ENCODE measurements at places on chromosomes 12 and 14. TPM values are rescaled to one million over a fixed set of nuclear protein-coding genes. Genes with fewer than 3 reads are reported as not detected.
A peak's percentile ranks its signal among the peaks of the same experiment; 100 is the strongest.

- no peaks in the 10 kb centered on the region for H3K36me3 ChIP-seq
- H3K27ac ChIP-seq = no peak overlapping the region
- no peak for DNase-seq
- H3K4me3 ChIP-seq = no peak overlapping the region
- H3K4me1 ChIP-seq = no peaks in the 10 kb centered on the region
- H3K27me3 ChIP-seq = no peaks in the 10 kb centered on the region
These were observed 311.5 kb downstream of the NOVA1 start for GRCh38 chr14:26286081-26286912.

- DNase-seq = no peak
- H3K27ac ChIP-seq = no peak overlapping the region
- H3K4me3 ChIP-seq = no peak overlapping the region
- H3K4me1 ChIP-seq = no peaks in the 10 kb centered on the region
These were observed 155.8 kb upstream of the PKP2 start for GRCh38 chr12:33052141-33053051.

- no peak for DNase-seq
- no peaks in the 10 kb centered on the region for H3K4me1 ChIP-seq
- no peak overlapping the region for H3K4me3 ChIP-seq
- H3K36me3 ChIP-seq = no peaks in the 10 kb centered on the region
These were observed 159.0 kb upstream of the LHX5 start for GRCh38 chr12:113630625-113631024.

GRCh38 chr12:69996241-69996640 lies 171.2 kb downstream of the MYRFL start:
- no peak overlapping the region for H3K4me3 ChIP-seq
- no peaks in the 10 kb centered on the region for H3K36me3 ChIP-seq
- H3K27me3 ChIP-seq = no peaks in the 10 kb centered on the region
- no peaks in the 10 kb centered on the region for H3K4me1 ChIP-seq

- H3K4me3 ChIP-seq = no peak overlapping the region
- H3K36me3 ChIP-seq = no peaks in the 10 kb centered on the region
- DNase-seq = no peak
- H3K4me1 ChIP-seq = no peaks in the 10 kb centered on the region
- no peaks in the 10 kb centered on the region for H3K27me3 ChIP-seq
These were observed 16.8 kb upstream of the FAR2 start for GRCh38 chr12:29132316-29132715.

PGF gene
- total RNA-seq = 1.5 TPM

GRCh38 chr12:62860501-62861411 lies 74.2 kb downstream of the PPM1H start:
- no peaks in the 10 kb centered on the region for H3K36me3 ChIP-seq
- no peaks in the 10 kb centered on the region for H3K4me1 ChIP-seq
- no peak for DNase-seq
- H3K27ac ChIP-seq = no peak overlapping the region

KANSL2 gene
- 14.0 TPM for total RNA-seq

DNA sequence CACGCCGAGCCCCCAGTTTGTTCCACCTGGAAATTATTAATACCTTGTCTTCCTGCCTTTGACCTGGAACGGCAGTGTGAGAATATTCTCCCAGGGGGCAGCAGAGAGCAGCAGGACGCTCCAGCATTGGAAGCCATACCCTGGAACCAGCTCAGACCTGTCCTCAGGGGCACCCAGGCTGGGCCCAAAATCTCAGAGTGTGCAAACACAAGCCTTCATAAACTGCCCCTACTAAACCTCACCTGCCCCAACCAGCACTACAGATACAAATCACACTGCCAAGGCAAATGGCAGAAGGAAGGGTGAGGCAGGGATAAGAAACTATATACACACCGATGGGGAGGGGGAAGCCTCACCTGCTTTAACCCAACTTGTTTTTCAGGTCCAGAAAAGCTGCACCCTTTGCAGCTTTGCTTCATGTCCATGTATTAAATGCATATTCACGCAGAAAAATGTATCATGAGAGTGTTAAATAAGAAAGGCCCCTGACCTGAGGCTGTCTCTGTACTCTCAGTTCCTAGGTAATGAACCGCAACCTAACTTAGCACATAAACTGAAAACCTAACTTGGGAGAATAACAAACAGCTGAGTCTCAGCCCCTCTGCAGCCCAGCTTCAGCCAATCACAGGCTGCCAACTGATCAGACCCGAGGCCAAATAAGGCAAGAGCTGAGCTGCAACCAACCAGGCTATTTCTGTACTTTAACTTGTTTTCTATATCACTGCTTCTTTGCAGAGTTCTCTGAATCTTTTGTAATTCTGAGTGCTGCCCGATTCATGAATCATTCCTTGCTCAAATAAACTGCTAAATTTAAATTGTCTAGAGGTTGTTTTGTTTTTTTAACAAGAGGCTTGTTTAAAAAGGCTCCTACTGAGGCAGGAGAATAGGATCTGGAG lies 130.1 kb downstream of the SPTSSA start:
- peak; percentile 82 for DNase-seq
- no peak overlapping the region for H3K27ac ChIP-seq
- no peaks in the 10 kb centered on the region for H3K27me3 ChIP-seq
- H3K36me3 ChIP-seq = no peaks in the 10 kb centered on the region

SLC4A8 gene
- total RNA-seq = 1.0 TPM

NGB gene
- not detected for total RNA-seq

GRCh38 chr12:90940872-90941499 lies 14.0 kb downstream of the CCER1 start:
- H3K27me3 ChIP-seq = no peaks in the 10 kb centered on the region

- H3K36me3 ChIP-seq = no peaks in the 10 kb centered on the region
- H3K27ac ChIP-seq = no peak overlapping the region
- no peaks in the 10 kb centered on the region for H3K27me3 ChIP-seq
- no peaks in the 10 kb centered on the region for H3K4me1 ChIP-seq
- no peak overlapping the region for H3K4me3 ChIP-seq
These were observed 74.6 kb upstream of the PARP11 start for GRCh38 chr12:3947781-3948180.

TPCN1 gene
- 39.4 TPM for total RNA-seq

SMCO2 gene
- total RNA-seq = 0.50 TPM

OTOGL gene
- 0.76 TPM for total RNA-seq

FOXN4 gene
- total RNA-seq = not detected

ATN1 gene
- total RNA-seq = 40.9 TPM

DNA sequence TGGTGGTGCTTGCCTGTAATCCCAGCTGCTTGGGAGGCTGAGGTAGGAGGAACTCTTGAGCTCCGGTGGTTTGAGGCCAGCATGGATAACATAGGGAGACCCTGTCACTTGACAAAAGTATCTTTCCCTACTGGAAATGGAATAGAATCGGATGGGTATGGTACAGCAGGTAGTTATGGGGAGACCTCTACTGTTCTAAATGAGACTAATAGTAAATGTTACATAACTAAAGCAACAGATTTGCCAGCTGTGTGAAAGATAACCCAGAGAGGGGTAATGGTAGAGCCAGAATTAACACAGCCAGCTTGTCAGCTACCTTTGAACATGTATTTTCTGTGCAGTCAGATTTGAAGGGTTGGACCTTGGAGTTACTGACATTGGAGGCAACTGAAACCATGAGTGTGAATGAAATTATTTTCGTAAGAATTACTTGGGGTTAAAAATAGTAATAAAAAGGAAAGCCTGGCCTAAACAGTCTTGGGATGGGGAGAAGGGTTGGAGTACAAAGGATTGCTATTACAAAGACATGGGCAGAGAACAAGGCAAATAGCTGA lies 21.7 kb upstream of the NUP107 start:
- H3K27ac ChIP-seq = no peak overlapping the region
- no peak overlapping the region for H3K4me3 ChIP-seq
- no peaks in the 10 kb centered on the region for H3K27me3 ChIP-seq
- H3K4me1 ChIP-seq = no peaks in the 10 kb centered on the region

DNA sequence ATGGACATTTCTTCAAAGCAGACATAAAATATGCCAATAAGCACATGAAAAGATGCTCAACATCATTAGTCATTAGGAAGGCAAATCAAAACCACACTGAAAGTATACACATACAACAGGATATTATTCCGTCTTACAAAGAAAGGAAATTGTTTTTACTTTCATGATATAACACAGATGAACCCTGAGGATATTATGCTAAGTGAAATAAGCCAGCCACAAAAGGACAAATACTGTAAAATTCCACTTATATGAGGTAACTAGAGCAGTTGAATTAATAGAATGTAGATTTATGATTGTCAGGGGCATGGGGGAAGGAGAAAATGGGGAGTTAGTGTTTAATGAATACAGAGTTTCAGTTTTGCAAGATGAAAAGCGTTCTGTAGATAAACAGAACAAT lies 4.2 kb downstream of the ACYP1 start:
- no peak overlapping the region for H3K4me3 ChIP-seq
- no peaks in the 10 kb centered on the region for H3K4me1 ChIP-seq
- no peaks in the 10 kb centered on the region for H3K36me3 ChIP-seq
- DNase-seq = no peak
- H3K27ac ChIP-seq = no peak overlapping the region
- no peaks in the 10 kb centered on the region for H3K27me3 ChIP-seq

SERPINA10 gene
- 0.70 TPM for total RNA-seq

DNA sequence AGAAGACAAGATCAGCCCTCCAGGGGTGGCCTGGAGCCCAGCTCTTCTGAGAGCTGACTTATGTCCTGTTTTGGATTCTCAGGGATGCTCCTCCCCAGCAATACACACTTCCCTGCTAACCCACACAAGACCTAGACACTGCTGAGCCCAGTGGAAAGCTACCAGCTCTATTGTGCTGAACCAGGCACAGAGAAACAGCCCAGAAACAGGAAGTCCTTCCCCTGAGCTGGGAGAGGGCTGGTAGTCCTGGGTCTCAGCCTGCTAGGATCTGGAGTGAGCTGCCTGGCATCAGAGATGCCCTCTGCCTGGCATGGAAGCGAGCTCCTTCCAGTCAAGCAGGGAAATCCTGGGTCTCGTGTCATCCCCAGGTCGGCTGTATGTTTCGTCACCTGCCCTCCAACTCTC lies 1.2 kb upstream of the LAG3 start:
- no peak overlapping the region for H3K27ac ChIP-seq
- no peak overlapping the region for H3K4me3 ChIP-seq
- H3K36me3 ChIP-seq = no peaks in the 10 kb centered on the region
- H3K27me3 ChIP-seq = no peaks in the 10 kb centered on the region
- no peak for DNase-seq

POTEM gene
- total RNA-seq = not detected

RNASE7 gene
- not detected for total RNA-seq

- no peak for DNase-seq
- no peak overlapping the region for H3K27ac ChIP-seq
- no peaks in the 10 kb centered on the region for H3K27me3 ChIP-seq
- no peaks in the 10 kb centered on the region for H3K36me3 ChIP-seq
- no peak overlapping the region for H3K4me3 ChIP-seq
These were observed 990.2 kb downstream of the GALC start for GRCh38 chr14:87002776-87003175.

RERGL gene
- total RNA-seq = 0.74 TPM

GRCh38 chr14:54669721-54670561 lies 103.0 kb downstream of the SAMD4A start:
- no peak for DNase-seq
- no peaks in the 10 kb centered on the region for H3K4me1 ChIP-seq
- H3K4me3 ChIP-seq = no peak overlapping the region
- no peaks in the 10 kb centered on the region for H3K27me3 ChIP-seq
- H3K36me3 ChIP-seq = no peaks in the 10 kb centered on the region

GRCh38 chr12:80412343-80412953 lies 31.6 kb upstream of the PTPRQ start:
- no peaks in the 10 kb centered on the region for H3K27me3 ChIP-seq
- no peak for DNase-seq
- no peaks in the 10 kb centered on the region for H3K36me3 ChIP-seq
- no peak overlapping the region for H3K4me3 ChIP-seq

GRCh38 chr14:20583908-20584307 lies 3.9 kb downstream of the RNASE11 start:
- no peak for DNase-seq
- no peaks in the 10 kb centered on the region for H3K4me1 ChIP-seq
- no peaks in the 10 kb centered on the region for H3K27me3 ChIP-seq
- H3K4me3 ChIP-seq = no peak overlapping the region
- no peak overlapping the region for H3K27ac ChIP-seq
- H3K36me3 ChIP-seq = no peaks in the 10 kb centered on the region

GRCh38 chr12:68416826-68417225 lies 84.7 kb upstream of the MDM1 start:
- H3K4me3 ChIP-seq = no peak overlapping the region
- H3K4me1 ChIP-seq = no peaks in the 10 kb centered on the region
- no peaks in the 10 kb centered on the region for H3K36me3 ChIP-seq

- no peak for DNase-seq
- H3K4me1 ChIP-seq = no peaks in the 10 kb centered on the region
- no peak overlapping the region for H3K4me3 ChIP-seq
- no peaks in the 10 kb centered on the region for H3K27me3 ChIP-seq
- H3K27ac ChIP-seq = no peak overlapping the region
- H3K36me3 ChIP-seq = no peaks in the 10 kb centered on the region
These were observed 28.5 kb downstream of the CDKN1B start for GRCh38 chr12:12745576-12746211.

SCNN1A gene
- 28.2 TPM for total RNA-seq

TMEM121 gene
- 1.8 TPM for total RNA-seq

SEL1L gene
- 379 TPM for total RNA-seq

PTCSC3 gene
- total RNA-seq = not detected

DNA sequence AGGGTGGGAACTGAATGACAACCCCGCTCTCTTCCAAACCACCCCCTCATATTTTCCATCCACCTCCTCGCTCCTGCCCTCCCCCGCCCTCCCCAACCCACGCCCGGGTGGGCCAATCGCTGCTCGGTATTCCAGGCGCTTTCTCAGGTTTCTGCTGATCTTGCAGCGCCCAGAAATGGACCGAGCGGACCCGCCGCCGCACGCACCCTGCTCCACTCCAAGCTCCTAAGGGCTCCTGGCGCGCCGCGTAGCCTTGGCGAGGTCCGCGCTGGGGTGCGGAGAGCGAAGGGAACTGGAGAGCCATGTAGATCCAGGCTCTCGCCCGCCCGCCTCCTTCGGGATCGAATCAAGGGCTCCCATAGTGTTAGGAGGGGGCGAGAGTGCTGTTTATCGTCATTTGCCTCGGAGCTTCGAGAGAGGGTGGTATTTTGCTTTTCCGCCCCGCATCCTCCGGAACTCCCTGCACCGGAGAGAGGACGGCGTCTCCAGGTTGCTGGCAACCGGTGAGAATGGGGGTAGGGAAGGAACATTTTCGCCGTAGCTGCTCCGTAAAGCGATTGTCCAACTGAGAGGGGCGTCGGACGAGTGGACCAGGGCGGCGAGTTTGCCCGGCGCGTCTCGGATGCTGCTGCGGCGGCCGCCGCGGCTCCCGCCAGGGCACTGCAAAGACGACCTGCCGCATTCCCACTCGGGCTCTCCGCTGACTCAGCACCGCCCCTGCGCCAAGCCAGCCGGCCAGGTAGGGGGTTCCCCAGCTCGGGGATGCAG lies at the start of gene KCNA1:
Gene KCNA1 (plus strand): TSS at position 172 of the 768 bp plus-strand sequence. CDS start 1,474 bp downstream, outside the sequence.
- H3K27ac ChIP-seq = no peak within 1 kb of the TSS
- H3K4me3 ChIP-seq = peak within 1 kb of the TSS; percentile 3
- H3K36me3 ChIP-seq = no peaks in the 10 kb centered on the region
- no peaks in the 10 kb centered on the region for H3K27me3 ChIP-seq

- no peaks in the 10 kb centered on the region for H3K4me1 ChIP-seq
- H3K27ac ChIP-seq = no peak overlapping the region
- no peaks in the 10 kb centered on the region for H3K27me3 ChIP-seq
- peak; percentile 77 for DNase-seq
These were observed 9.4 kb upstream of the HVCN1 start for GRCh38 chr12:110698171-110698902.

All from pancreas (tissue), 10 donors.